NCI-H187 (cell line): ENCODE measurements at places on chromosomes 1 and 21.

DNA sequence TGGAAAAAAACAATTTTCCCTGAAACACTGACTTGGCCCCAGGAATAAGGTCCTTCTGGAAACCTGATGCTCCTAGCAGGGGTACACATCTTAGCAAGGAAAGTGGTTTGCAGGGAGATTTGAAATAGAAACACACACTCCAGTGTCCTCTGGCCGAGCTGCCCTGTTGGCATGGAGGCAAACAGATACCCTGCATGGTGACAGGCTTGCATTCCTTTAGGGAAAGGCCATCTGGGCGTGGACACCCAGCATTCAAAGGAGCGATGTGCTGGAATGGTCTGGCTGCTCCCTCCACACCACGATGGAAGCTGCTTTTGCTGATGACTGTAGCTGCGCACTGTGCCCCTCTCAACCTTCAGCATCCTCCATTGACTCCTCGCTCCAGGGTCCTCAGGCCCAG is 41.5 kb upstream of the BCAR3 start:
- no peak for DNase-seq

DNA sequence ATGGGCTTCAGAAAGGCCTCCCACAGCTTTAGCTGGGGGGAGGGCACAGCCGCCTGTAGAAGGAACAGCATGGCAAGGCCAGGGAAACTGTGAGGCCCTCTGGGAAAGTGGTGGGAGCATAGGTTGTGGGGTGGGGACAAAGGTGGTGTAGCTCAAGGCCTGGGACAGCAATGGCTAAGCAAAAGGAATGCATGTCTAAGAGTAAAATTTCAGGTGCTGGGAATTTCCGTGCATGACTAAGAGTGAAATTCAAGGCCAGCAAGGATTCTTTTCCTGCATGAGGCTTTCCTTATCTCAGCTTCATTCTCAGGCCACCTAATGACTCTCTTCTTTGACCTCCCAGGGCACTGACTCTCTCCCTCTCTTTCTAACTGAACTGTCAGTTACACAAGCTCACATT is 86.5 kb upstream of the WNT4 start:
- DNase-seq, result no peak

DNA sequence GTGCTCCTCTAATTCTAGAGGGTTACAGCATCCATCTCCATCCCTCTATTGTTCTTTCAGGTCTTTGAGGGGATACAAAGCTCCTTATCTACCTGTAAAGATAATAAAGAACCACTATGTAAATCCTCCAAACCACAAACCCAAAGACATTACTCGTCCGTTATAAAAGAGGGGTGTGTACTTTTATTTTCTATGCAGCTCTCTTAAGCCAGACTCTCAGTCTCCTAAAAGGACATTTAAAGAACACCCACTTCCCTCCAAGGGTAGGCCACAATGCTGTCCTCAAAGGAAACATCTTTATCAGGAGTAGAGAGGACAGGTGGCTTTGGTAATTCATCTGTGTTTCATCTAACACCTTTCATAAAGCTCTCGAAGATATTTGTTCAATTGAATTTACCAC is 67.9 kb upstream of the DYNLT5 start:
- peak; percentile 54 for DNase-seq

GRCh38 chr1:209516771-209517680 is 66.5 kb upstream of the CAMK1G start:
- no peak for DNase-seq

GRCh38 chr1:57470036-57470435 is 46.2 kb upstream of the DAB1 start:
- no peak for DNase-seq

GRCh38 chr1:55472115-55472514 is 257.0 kb upstream of the USP24 start:
- no peak for DNase-seq

DNA sequence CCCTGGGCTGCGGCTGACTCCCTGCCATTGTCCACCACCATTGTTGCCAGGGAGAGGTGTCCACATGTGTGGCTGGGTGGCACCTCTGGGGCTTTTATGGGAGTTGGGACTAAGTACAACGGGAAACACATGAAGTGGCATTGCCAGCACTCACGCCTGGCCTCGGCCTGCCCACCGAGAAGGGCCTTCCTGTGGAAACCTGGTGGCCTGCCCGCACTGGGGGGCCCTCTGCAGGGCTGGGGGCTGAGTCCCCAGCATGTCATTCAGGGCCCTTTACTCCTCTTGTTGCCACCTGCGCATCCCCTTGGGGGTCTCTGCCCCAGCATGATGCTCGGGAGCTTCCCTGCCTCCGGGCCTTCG is 35.5 kb upstream of the RUNX3 start:
- no peak for DNase-seq

GRCh38 chr1:231940116-231940515 is 313.5 kb downstream of the DISC1 start:
- DNase-seq, result peak; percentile 43

GRCh38 chr1:100955322-100955721 is 59.4 kb downstream of the SLC30A7 start:
- no peak for DNase-seq

- DNase-seq, result no peak
Observed at GRCh38 chr1:207131163-207131562, 27.1 kb downstream of the C4BPA start.

DNA sequence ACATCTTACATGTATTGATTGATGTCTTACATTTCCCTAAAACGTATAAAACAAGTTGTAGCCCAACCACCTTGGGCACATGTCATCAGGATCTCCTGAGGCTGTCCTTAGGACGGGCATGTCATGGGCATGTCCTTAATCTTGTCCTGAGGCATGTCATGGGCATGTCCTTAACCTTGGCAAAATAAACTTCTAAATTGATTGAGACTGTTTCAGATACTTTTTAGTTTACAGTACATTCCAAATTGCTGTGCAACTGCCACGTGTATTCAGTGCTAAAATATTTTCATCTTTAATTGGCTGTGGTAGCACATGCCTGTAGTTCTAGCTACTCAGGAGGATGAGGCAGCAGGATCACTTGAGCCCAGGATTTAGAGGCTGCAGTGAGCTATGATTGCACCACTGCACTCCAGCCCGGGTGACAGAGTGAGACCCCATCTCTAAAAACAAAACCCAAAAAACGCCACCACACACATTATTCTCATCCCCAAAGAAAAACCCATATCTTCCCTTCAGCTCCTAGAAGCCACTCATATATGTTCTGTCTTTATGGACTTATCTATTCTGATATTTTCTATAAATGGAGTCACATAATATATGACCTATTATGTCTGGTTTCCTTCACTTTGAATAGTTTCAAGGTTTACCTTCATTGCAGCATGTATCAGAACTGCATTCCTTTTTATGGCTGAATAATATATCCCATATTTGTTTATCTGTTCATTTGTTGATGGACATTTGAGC is 96.0 kb upstream of the BTG3 start:
- DNase-seq, result no peak

- DNase-seq, result no peak
Observed at GRCh38 chr1:153790313-153790965, 15.2 kb downstream of the SLC27A3 start.

- DNase-seq, result no peak
Observed at GRCh38 chr1:19569786-19570185, 74.3 kb upstream of the NBL1 start.

GRCh38 chr1:172638885-172639831 is 19.7 kb upstream of the FASLG start:
- no peak for DNase-seq

GRCh38 chr1:201503397-201504176 is 3.3 kb downstream of the CSRP1 start:
- DNase-seq, result no peak

DNA sequence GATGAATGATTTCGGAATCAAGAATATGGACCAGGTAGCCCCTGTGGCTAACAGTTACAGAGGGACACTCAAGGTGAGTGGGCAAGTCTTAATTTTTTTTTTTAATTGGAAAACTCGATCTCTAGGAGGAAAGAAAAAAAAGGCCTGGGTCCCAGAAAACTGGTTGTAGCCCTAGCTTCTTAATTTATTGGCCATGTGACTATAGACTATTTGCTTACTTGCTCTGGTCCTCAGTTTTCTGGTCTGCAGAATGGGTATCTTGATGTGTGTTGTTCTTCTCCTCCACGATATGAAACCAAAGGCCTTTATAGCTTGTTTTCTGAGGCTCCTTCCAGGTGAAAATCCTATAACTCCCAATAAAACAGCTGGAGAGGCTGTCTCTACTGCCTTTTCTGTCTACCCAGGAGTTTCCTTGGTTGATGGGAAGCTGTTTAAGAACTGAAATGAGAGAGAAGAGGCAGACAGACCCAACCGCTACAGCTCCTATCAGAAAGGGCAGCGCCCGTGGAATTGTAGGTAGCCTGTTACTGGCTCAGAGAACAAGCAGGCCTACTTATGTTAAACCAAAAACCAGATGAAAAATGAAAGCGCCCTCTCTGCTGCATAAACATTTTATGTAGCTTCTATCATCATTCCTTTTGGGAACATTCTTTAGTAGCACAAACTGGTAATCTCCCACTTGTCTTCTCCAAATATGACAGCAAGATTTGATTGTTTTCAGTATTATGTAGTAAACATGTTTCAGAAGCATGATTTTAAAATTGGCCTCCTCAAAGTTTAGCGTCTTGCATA is 4.5 kb downstream of the ETS2 start:
- no peak for DNase-seq

DNA sequence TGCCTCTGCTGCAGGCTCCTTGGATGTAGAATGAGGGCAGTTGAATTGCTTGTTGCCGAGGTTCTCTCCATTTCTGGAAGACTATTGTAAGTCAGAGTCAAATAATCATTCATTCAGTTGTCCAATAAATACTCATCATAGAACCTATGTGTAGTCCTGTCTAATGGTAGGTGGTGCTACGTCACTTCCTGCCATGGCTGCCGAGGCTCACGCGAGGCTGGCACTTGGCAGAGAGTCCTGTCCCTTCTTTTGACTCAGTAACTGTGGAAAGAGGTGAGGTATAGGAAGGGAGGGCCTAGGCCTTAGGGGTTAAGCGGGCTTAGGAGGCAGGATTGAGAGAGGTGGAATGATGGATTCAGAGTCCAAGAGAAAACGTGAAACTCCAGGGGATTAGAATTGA is 9.7 kb downstream of the ADARB1 start:
- no peak for DNase-seq

DNA sequence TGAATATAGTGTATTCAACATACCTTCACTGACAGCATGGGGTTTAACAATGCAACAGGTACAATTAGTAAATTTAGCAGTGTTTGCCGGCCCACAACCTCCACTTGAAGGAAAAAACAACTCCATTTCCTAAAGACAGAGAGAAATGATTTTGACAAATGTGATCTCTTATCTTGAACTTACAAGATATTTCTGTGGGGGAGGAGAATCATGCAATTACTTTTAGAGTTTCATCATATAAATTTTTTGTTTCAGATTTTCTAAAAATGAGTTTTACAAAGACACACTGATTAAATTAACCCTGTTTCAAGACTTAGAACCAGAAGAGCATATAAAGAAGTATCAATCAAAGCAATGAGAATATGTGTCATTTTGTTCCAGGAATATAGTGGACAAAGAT is 80.3 kb downstream of the NME7 start:
- no peak for DNase-seq

DNA sequence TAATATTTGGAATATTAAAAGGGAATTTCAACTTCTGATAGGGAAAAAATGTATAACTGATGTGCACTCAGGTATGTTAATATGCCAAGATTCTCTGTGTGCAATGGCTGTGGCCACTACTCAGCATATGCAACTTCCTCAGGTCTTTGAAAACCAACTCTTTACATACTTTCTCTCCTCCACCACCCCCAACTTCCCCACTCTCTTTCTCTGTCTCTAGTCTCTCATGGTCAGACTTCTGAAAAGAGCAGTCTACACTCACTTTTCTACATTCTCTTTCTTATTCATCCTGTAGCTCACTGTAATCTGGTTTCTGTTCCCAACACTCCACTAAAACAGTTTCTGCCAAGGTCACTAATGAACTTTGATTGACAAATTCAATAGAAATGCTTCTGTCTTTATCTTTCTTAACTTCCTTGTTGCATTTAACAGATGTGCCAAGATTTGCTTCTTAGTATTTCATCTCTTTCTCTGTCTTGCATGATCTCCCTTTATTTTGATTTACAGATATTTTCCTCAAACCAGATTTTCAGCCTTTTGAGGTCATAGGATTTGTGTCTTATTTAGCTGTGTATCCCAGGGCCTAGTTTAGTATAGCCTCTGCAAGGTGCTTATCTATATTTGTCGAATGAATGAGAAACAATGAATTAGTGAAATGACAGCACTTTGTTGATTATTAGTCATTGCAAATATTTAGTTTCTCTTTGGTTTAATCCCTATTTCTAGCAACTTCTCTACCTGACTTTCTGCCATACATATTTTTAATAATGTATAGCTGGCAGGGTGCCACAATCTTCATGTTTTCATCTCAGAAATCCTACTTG is 168.9 kb downstream of the LMO4 start:
- no peak for DNase-seq

DNA sequence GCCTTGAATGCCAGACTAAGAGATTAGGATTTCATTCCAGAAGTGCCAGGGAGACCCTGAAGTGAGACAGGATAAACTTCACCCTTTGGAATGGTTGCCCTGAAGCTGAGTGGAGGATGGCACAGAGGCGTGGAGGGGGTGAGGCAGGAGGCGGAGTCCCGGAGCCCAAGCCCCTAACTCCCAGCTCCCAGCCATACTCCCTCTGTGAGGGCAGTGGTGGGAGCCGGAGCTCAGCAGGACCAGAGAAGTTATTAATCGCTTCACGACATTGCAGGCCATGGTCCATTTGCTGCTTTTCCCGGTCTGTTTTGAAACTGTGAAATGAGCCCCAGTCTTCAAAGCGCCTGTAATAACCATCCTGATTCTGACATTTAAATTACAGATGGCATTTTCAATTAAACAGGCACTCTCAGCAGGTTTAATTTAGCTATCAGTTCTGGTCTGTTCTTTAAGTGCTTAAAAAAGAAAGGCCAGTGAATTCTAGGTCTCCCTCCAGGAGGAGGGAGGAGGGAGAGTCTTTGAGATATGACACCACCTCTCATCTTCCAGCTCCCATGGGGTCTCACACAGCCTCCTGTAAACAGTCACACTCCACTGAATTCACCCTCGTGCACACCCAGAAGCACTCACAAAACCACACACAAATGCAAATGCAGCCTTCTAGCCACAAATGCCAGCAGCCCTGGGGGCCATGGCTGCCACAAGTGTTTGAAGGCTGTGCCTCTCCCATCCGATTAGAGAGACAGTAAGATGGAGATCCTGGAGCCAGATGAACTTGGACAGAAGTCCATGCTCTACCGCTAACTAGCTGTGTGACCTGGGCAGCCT is 19.6 kb downstream of the FBXO2 start:
- DNase-seq, result peak; percentile 89

GRCh38 chr1:116457946-116458604 is 85.0 kb downstream of the ATP1A1 start:
- peak; percentile 21 for DNase-seq

DNA sequence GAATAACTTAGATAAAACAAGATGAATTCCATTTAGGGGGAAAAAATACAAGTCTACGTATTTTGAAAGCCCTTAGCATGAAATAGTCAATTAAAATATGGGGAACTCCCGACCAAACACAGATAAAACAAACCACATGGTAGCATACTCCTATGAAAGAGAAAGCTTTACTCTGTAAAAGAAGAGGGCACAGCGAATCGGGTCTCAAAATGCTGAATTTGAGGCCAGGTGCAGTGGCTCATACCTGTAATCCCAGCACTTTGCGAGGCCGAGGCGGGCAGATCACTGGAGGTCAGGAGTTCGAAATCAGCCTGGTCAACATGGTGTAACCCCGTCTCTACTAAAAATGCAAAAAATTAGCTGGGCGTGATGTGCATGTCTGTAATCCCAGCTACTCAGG is 116.9 kb upstream of the TIAM1 start:
- DNase-seq, result no peak

GRCh38 chr1:89454845-89455521 is 69.6 kb upstream of the LRRC8B start:
- peak; percentile 15 for DNase-seq

- no peak for DNase-seq
Observed at GRCh38 chr1:58585581-58586151, 8.6 kb upstream of the TACSTD2 start.
